ENCODE measurements at places on chromosomes 5 and 9.

DNA sequence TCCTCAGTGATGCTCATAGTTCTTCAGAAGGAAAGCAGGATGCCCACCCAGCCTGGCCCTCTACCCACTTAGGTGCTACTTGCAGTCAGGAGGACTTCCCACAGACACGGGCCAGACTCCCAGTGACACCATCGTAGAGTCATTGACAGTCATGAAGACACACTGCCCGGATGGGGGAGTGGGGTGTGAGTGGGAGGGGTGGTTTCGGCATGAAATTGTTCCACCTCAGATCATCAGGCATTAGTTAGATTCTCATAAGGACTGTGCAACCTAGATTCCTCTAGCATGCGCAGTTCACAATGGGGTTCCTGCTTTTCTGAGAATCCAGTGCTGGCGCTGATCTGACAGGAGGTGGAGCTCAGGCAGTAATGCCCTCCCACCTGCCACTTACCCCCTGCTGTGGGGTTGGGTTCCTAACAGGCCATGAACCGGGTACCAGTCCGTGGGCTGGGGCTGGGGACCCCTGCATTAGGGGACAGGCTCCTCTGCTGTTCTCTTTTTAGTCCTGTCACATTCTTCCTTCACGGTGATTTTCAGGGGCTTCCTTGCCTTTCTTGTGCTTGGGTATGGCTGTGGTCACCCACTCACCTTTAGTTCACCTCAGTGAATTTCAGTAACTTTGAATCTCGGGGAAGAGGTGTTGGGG is 88.2 kb upstream of the ANKRD55 start:
- no peak for DNase-seq

DNA sequence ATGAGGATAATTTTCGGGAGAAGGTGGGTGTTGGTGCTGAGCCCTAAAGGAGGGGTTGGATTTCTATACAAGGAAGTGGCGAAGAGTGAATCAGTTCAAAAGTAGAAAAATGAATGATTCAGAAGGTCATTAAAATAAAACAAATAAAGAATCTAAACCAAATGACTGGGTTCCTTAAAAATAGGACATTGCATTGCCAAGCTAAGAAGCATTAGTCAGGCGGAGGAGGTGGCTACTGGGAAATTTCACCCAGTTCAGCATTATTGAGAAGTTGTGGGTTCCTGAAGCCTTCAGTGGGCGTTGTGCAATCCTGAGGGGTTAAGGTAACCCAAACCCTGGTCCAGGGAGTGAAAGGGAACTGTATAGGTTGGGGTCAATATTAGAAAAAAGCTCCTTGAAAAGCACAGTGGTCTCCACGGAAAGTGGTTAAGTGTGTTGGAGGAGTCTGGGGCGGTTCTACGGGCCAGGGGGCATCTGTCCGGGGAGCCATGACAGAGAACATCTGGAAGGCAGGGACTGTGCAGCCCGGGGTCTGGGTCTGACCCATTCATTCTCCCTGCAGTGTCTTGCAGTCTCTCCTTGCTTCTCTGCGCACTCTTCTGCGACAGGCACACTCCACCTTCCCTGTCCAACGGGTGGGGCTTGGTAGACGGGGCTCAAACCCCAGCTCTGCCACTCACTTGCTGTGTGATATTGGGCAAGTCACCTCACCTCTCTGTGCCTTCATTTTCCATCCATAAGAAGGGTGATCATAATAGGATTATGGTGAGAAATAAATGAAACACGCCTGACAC is 27.6 kb upstream of the DUSP1 start:
- no peak for DNase-seq

- DNase-seq = no peak
These were observed 139.8 kb downstream of the CPLANE1 start for GRCh38 chr5:37109338-37109737.

DNA sequence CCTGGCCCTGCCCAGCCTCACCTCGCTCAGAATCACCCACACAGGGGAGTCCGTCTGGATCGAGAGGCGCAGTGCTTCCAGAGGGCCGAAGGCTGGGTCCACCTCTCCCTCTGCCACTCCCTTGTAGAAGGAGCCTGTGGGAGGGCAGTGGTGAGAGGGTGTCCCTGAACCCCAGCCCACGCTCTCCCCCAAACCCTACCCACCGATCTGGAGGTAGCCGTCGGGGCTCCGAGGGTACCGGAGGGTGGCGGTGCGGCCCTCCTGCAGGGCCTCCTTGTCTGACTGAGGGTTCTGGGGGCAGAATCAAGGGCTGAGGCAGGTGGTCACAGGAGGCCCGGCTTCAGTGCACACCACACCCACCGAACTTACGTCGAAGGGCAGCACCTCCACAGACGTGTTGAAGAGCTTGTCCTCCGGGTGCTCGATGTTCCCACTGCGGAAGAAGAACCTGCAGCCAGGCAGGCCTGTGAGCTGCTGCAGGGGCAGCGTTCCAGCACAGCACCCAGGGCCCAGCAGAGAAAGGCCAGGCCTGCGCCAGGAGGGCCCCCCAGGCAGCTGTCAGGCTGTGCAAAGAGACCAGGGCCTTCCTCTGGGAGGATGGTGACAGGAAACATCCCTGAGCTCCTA is 4.5 kb downstream of the LTC4S start:
- DNase-seq = no peak

DNA sequence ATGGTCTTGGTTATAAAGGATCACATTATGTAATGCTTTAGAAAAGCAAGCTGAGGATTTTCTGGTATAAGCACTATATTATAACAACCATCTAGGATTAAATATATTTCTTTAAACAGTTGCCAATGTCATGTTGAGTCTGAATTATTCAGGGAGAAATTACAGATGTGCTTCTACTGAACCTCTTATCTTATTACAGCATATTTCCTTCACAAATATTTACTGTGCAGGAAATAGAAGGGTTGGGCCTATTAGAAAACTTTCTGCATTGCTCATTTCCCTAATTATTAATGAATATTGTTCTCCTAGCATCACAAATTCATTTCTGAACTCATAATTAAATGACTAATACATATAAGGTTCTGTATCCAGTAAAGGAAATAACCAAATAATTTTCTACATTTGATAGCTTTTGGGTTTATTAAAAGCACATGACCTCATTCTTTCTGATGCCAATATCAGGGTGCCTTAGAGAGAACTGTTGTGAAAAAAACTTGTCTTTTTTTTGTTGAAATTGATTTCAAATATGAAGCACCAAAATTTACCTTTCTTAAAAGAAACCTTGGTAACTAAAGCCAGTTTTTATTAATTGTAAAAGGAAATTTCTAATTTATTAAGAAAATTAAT is 476.8 kb upstream of the PTGER4 start:
- DNase-seq = no peak

- no peak for DNase-seq
These were observed 355.3 kb downstream of the PRELID2 start for GRCh38 chr5:145479857-145480256.

GRCh38 chr9:85742597-85742936 is 813 bp upstream of the AGTPBP1 start:
- no peak for DNase-seq

Data from D721Med (cell line).